Stimulated activated CD4-positive, alpha-beta T cell treated with anti-CD3 and anti-CD28 coated beads, Interleukin-12 subunit alpha, Interleukin-12 subunit beta, amount 100 ng/mL, for 4 hours (primary cell): ENCODE measurements at places on chromosomes 2 and 18.

DNA sequence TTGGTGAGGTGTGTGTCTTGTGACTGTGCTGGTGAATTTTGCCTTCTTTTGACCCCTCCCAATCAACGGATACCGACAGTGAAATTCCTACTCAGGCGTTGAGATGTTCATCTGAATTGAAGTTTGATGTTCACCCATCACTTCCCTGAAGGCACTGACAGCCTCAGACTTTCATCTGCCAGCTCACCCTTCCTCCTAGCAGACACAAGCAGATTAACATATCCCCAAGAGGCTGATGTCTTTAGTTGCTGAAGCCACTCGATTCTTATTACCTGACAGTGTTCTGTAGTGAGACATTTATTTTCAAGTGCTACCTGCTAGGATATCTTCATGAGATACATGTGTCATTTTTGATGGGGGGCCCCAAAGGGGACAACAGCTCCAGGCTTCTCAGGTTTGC lies 1330.1 kb upstream of the PIK3C3 start:
- no peak for DNase-seq

DNA sequence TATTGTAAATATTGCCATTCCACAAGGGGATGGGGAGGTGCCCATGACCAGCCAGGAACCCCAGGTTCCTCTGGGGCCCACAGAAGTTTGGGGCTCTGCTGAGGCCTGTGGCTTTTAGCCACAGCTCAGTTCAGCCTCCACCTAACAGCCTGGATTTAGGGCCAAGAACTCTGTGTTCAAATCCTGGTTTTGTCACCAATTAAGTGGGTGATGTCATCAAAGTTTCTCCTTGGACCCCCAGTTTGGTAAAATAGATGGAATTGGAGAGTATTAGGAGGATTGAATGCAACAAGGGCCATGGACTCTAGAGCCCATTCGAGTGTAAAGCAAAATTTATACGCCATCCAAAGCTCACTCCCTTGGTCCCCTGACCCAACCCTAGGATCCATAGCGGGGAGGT lies 3.2 kb upstream of the FEV start:
- DNase-seq = no peak

- no peak for DNase-seq
Measured at GRCh38 chr2:26767129-26767528, 3.0 kb downstream of the SLC35F6 start.

GRCh38 chr2:158011055-158011771 lies 90.5 kb upstream of the UPP2 start:
- no peak for DNase-seq
